RKO (cell line): ENCODE measurements at places on chromosomes 11 and 22.

DNA sequence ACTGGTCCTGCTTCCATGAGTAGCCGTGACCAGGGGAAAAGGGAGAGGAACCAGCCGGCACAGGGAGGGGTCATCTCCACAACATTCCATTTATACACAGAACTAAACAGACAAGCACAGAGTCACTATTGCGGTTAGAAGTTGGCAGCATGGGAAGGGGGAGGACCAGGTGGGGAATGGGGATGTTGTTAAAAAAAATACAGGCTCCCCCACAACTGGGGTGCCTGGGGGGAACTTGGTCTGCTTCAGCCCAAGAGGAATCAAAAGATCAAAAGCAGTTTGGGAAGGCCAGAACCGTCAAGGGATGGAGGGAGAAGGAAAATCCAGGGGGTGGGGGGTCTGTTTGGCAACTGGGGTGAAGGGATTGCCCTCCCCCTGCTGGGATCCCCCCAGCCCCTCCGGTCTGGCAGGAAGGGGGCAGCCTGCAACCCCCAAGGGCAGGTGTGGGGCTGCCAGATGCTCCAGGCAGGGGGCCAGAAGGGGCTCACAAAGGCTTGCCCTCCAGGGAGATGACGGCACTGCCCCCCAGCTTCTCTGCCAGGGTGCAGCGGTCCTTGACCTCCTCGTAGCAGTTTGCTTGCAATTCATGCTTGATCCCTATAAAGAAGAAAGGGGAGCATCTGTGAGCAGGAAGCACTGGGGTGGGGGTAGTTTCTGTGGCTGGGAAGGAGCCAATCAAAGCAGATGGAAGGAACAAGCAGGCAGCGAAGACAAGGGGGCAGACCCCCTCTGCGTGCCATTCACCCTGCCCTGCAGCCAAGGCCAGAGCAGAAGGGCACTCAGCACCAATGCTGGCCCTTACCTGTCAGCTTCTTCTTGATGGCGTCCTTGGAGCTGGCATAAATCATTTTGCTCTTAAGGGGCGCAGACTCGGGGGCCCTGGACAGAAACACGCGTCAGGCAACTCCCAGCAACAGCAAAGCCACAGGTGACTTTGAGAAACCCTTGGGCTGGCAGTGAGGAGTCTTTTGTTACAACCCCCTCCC lies 2.8 kb downstream of the CFL1 start:
- DNase-seq: no peak

GRCh38 chr11:7630002-7630401 lies 43.3 kb downstream of the CYB5R2 start:
- no peak for DNase-seq

- no peak for DNase-seq
These were observed 98.2 kb downstream of the MYO18B start for GRCh38 chr22:25840167-25840566.

DNA sequence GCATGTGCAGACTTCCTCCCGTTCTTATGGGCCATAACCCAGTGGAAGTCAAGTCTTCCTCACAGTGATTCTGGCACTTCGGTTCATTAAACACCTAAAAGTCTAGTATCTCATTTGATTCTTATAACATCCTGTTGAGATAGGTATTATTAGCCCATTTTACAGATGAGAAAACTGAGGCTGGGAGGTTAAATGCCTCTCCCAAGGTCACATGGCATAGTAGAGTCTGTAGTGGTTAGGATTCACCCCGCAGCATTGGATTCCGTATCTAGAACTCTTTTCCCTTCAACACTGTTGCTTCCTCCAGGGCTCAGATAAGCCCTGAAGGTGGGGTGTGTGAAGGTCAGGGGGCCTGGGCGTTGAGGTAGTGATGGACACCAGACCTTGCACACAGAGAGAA lies 3.4 kb downstream of the GPHA2 start:
- DNase-seq: no peak

GRCh38 chr11:48001438-48002021 lies 21.2 kb downstream of the PTPRJ start:
- DNase-seq: no peak

GRCh38 chr11:28713850-28714249 lies 605.7 kb downstream of the METTL15 start:
- DNase-seq: no peak

DNA sequence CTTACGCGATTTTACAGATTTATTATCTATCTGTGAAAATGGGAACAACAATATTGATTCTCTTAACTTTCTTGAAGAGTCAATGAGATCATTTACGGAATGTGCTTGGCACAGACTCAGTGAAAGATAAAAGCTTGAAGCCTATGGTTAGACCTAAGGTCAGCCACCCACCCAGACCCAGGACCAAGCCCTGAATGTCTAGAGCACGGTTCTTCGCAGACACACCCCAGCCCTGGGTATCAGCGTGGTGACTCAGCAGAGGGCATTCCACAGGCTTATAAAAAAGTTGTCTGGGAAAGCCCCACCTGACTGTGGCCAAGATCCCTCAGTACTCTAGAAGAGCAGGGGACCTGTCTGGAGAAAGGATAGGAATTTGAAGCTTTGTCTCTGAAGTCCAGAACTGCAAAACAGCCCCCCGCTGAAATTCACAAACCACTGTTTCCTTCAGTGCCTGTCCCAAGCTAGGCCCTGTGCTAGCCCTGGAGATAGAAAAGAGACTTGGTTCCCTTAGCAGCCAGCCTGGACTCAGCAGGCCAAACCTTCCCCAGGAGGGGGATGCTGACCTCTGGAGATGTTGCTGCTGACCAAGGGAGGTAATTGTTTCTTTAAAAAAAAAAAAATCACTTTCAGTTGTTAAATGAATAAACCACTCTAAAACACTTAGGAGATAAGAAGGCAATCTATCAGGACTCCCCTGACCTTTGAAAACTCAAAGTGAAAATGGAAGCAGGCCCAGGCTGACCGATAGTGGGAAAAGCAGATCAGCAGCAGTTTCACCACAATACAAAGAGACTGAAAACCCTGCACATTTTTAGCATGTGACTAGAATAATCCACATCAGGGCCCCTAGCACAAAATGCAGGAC lies 114.0 kb downstream of the ABTB2 start:
- no peak for DNase-seq

GRCh38 chr11:118214210-118214914 lies 10.4 kb downstream of the JAML start:
- DNase-seq: no peak

GRCh38 chr11:65851083-65851579 lies 6.8 kb downstream of the CFL1 start:
- no peak for DNase-seq

- no peak for DNase-seq
These were observed 106.9 kb downstream of the CTNND1 start for GRCh38 chr11:57868491-57868890.

- DNase-seq: peak; percentile 91
These were observed 1.5 kb downstream of the CHEK1 start for GRCh38 chr11:125626288-125626950.

GRCh38 chr11:86625981-86626380 lies 46.4 kb downstream of the ME3 start:
- no peak for DNase-seq

- DNase-seq: no peak
These were observed 789.6 kb downstream of the DLG2 start for GRCh38 chr11:84837402-84838069.

DNA sequence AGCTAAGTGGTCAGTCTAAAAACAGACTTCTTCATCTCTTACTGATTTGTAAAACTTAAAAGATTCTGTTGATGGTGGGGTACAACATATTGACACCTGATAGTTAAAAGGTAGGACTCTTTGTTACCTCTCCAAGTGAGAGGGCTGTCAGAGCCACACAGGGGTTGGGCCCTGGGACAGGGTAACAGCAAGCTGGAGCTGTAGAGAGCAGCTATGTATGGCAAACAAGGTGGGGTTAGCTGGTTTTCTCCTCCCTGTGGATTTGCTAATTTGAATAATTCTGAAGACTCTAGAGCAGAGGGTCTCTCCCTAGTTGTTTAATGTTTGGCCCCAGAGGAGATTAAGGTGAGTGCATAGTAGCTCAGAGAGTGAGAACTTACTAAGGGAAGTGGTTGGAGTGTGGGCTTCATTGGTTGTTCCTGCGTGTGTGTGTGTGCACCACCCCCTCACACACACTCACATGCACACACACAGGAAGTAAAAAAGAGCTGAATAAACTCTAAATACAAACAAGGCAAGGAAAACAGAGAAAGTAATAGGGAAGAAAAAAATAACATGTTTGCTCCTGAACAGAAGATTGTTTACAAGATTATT lies 9.2 kb upstream of the GAS2 start:
- DNase-seq: no peak

- no peak for DNase-seq
These were observed 62.7 kb downstream of the MICAL2 start for GRCh38 chr11:12173111-12173510.

- no peak for DNase-seq
These were observed 29.3 kb upstream of the TCF20 start for GRCh38 chr22:42299586-42300258.

- no peak for DNase-seq
These were observed 786.8 kb downstream of the FAM181B start for GRCh38 chr11:81946831-81947230.

DNA sequence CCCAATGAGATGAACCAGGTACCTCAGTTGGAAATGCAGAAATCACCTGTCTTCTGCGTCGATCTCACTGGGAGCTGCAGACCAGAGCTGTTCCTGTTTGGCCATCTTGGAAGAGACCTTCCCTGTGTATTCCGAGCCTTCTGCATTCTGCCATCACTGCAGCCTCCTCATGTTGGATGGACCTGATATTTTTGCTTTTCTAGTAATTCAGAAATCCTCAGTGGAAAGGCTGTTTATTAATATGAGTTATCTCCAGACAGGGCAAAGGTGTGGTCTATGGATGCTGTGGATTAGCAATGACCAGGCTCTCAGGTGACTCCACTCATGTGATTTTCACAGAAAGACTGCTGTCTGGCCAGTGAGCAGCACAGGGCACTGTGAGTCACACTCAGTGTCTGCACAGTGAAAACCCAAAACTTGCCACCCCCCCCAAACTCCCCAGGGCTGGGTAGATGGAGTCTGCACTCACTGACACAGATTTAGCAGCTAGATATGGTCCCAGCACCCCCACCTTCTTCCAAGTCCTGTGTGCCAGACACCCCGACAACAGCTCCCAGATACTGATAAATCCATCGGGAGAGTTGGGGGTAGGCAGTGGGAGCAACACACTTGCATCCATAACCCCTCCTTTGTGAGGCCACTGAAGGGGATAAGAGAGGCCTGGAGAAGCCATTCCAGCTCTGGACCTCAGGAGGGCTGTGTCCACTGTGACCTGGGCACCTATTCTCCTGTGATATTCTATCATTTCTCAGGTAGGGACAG lies 75.2 kb upstream of the TOP3B start:
- DNase-seq: no peak

DNA sequence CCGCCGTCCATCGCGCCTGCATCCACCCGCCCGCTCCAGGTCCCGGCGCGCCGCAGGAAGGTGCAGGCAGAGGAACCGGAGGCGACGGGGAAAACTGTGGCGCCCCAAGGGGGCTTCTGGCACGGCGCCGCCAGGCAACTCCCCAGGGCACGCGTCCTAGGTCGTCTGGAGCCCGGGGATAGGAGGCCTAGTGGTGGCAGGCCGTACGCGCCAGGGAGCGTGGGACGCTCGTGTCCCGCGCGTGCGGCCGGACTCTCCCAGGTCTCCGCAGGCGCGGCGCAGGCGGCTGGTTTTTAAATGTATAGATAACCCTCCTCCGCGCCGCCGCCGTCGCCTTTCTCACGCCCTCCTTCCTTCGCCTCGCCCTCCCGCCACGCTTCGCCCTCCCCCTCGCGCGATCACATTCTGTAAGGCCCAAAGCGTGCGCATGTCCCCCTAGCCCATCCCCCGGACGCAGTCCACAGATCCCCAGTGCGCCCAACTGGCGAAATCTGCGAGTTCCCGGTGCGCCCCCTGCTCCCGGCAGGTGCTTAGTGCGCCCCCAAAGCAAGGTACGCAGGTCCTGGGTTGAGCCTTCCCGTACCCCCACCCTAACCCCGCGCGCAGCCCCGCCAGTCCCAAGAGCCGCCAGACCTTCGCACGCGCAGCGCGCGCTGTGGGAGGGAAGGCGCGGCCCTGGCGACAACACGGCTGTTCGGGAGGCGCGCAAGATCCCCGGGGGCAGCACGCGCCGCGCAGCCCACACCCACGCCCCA lies at the start of gene ASCL2:
Gene ASCL2 (minus strand): TSS at position 267 of the 755 bp plus-strand sequence. CDS start 256 bp downstream, at position 11.
- no peak for DNase-seq

GRCh38 chr11:15927196-15927863 lies 429.0 kb downstream of the SOX6 start:
- no peak for DNase-seq

DNA sequence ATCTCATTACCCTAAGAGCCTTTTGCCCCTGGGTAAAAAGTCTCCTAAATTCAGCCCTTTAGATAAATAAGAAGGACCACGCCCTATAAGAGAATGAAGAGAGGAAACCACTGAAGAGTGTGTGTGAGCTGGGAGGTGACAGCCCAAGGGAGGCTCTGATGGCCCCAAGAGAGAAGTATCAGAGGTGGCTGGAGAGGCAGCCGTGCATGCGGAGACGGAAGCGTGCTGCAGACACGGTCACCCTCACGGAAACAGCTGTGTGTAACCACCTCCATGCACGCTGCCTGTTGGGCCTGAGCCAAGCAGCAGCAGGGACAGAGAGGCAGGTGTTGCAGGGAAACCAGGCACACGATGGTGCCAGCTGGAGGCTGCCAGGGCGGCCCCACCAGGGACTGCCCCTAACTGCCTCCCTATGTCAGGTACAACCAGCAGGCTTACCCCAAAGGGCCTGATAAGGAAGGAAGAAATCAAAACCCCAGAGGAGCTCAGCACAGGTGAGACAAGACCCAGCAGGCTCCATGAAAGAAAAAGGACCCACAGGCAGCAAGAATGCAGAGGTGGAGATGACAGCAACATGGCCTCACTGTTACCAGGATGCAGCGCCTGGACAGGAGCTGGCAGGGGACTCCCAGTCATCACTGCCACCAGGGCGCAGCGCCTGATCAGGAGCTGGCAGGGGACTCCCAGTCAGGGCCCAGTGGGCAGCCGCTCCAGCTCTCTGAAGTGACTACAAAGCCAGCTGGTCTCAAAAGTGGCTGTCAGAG lies 7.8 kb downstream of the LARGE2 start:
- no peak for DNase-seq

DNA sequence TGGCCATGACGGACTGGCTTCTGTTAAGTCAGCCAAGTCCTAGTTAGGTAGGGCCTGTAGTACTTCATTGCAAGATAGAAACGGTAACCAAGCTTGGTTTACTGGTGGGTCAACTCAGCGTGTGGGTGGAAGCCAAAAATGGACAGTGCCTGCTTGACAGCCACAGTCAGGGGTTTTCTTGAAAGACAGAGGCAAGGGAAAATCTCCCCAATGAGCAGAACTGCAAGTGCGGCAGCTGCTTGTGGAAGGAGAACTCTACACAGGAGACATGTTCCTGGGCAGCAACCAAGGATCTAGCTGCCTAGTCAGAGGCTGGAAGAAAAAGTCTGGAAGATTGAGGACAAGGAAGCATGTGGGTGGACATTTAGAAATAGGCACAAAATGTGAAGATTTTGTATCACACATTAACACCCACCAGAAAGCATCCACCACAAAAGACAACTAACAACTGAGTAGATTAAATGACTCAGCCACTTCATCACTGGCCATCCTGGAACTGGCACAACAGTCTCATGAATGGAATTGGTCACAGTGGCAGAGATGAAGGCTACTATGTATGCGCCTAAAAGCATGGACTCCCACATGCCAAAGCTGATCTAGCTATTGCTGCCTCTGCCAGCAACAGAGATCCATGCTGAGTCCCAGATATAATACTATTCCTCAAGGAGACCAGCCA lies 40.9 kb upstream of the SCUBE2 start:
- peak; percentile 17 for DNase-seq

- DNase-seq: no peak
These were observed 76.7 kb upstream of the KCNQ1OT1 start for GRCh38 chr11:2776351-2777061.
